Metanephros (tissue), 2 donors: ENCODE measurements at places on chromosomes 5 and 9. TPM values are rescaled to one million over a fixed set of nuclear protein-coding genes. Genes with fewer than 3 reads are reported as not detected.

The ARSB gene
- total RNA-seq: 24.3 TPM

The INSL6 gene
- total RNA-seq: not detected

The OR13D1 gene
- not detected for total RNA-seq

The HAND1 gene
- not detected for total RNA-seq

The HMCN2 gene
- 5.9 TPM for total RNA-seq

The AK3 gene
- 190 TPM for total RNA-seq

The C9 gene
- total RNA-seq: not detected

The UBAC1 gene
- 47.2 TPM for total RNA-seq
